ENCODE measurements at places on chromosomes 11 and 22. TPM values are rescaled to one million over a fixed set of nuclear protein-coding genes. Genes with fewer than 3 reads are reported as not detected.

Gene BAIAP2L2
- 3.3 TPM for total RNA-seq

Gene UBQLNL
- total RNA-seq = 0.53 TPM

Gene OR4A16
- total RNA-seq = not detected

Gene OR4D10
- total RNA-seq = not detected

Gene XKR3
- total RNA-seq = 0.33 TPM

Gene MISFA
- 1.8 TPM for total RNA-seq

Gene TRIM6
- total RNA-seq = 6.6 TPM

Gene GRM5
- 0.08 TPM for total RNA-seq

Gene GDPD4
- 0.47 TPM for total RNA-seq

Gene TEX12
- total RNA-seq = 4.4 TPM

Gene PLAAT5
- 0.92 TPM for total RNA-seq

Gene FJX1
- 13.5 TPM for total RNA-seq

Data from hepatocyte (in vitro differentiated cells).